ENCODE measurements at places on chromosomes 1 and 21. TPM values are rescaled to one million over a fixed set of nuclear protein-coding genes. Genes with fewer than 3 reads are reported as not detected.

The HENMT1 gene
- total RNA-seq: 0.98 TPM

The OR2M7 gene
- not detected for total RNA-seq

- no peaks in the 10 kb centered on the region for H3K36me3 ChIP-seq
- H3K27me3 ChIP-seq: no peaks in the 10 kb centered on the region
- no peaks in the 10 kb centered on the region for H3K4me1 ChIP-seq
These were observed at the start of gene NR1I3 for GRCh38 chr1:161238039-161238473. Gene NR1I3, minus strand, starts transcription at chr1:161238203. Its CDS starts 1,638 bp downstream, at chr1:161236565.

GRCh38 chr1:30461640-30462039 is 261.7 kb downstream of the MATN1 start:
- no peaks in the 10 kb centered on the region for H3K27me3 ChIP-seq
- H3K4me1 ChIP-seq: no peaks in the 10 kb centered on the region
- H3K36me3 ChIP-seq: no peaks in the 10 kb centered on the region
- DNase-seq: no peak

- H3K4me1 ChIP-seq: peaks cover 8% of the 10 kb centered on the region
- no peak overlapping the region for H3K4me3 ChIP-seq
- no peaks in the 10 kb centered on the region for H3K36me3 ChIP-seq
- H3K27ac ChIP-seq: no peak overlapping the region
These were observed 21.2 kb upstream of the FAM131C start for GRCh38 chr1:16094453-16095158.
